ENCODE measurements at places on chromosomes 11 and 22.

- DNase-seq = no peak
Observed at GRCh38 chr11:102617466-102618008, 7.6 kb downstream of the MMP20 start.

GRCh38 chr11:86740628-86741483 lies 59.5 kb upstream of the PRSS23 start:
- peak; percentile 90 for DNase-seq

DNA sequence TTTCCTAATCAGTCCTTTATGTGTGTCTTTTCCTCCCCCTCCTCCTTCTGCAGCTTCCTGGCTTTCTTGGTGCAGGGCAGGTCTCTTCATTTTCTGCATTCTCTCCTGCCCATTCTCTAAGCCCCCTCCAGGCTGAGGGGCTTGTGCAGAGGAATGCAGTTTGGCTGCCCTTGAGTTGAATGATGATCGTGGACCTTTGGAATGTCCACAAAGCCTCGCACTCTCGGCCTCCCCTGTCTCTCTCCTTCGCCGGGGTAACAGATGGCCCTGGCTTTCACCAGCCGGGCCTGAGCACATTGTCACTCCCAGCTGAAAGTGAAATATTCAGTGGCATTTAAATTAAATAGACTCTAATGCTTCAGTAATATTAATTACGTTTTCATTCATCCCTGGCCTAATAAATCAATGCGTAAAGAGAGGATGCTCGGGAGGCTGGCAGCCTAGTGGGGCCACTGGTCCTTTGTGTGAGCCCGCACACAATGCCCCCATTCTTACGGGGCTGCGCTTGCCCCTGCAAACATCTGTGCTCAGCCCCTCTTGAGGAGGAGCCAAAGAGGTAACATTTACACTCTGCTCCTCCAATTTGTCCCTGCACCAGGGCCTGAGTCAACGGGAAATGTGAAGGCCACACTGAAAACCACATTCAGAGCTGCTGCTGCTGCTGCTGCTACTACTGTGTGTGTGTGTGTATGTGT lies 64.9 kb upstream of the PAX6 start:
- no peak for DNase-seq

GRCh38 chr11:7575841-7576725 lies 62.3 kb downstream of the PPFIBP2 start:
- no peak for DNase-seq

GRCh38 chr22:42176255-42176915 lies 45.8 kb upstream of the CYP2D6 start:
- DNase-seq = no peak

- no peak for DNase-seq
Observed at GRCh38 chr22:44025171-44026065, 1.3 kb downstream of the PARVB start.

- peak; percentile 58 for DNase-seq
Observed at GRCh38 chr22:39013942-39014722, at the start of gene APOBEC3C. APOBEC3C (plus strand) TSS chr22:39014257; CDS start chr22:39014363, 106 bp downstream.

GRCh38 chr11:122336706-122337105 lies 220.7 kb upstream of the BLID start:
- DNase-seq = no peak
